ENCODE measurements at places on chromosomes 13 and 19.
A peak's percentile ranks its signal among the peaks of the same experiment; 100 is the strongest.

DNA sequence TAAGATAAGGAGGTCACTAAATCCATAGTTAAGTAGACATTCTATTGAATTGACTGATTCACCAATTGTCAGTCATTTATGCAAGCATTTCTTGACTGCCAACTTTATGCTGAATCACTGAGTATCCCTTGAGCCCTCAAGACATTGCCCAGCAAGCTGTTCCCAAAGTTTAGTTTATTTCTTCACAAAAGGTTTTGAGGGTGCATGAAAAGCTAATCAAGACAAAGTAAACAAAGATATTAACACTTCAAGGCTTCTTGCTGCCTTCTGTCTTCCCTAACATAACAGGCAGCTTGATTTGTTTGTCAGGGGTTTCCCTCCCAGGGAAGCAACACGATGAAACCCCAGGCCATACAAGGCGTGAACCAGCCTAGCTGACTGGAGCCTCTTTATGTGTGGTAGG, 374.4 kb downstream of the SPRY2 start:
- DNase-seq, result no peak

DNA sequence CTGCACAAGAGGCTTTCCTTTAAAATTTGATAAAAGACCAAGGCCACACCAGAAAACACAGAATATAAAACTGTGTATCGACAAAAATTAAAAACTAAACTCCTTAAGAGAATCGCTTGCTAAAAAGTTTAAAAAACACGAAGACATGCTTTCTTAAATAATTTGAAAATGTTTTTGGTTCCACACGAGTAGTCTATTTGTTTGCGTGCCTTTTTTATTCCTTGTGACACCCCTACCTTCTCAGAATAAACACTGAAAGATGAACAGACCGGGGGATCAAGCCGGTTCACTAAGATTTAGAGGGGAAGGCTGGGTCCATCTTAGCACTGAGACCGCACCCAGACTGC, 256.4 kb upstream of the STARD13 start:
- DNase-seq, result no peak

DNA sequence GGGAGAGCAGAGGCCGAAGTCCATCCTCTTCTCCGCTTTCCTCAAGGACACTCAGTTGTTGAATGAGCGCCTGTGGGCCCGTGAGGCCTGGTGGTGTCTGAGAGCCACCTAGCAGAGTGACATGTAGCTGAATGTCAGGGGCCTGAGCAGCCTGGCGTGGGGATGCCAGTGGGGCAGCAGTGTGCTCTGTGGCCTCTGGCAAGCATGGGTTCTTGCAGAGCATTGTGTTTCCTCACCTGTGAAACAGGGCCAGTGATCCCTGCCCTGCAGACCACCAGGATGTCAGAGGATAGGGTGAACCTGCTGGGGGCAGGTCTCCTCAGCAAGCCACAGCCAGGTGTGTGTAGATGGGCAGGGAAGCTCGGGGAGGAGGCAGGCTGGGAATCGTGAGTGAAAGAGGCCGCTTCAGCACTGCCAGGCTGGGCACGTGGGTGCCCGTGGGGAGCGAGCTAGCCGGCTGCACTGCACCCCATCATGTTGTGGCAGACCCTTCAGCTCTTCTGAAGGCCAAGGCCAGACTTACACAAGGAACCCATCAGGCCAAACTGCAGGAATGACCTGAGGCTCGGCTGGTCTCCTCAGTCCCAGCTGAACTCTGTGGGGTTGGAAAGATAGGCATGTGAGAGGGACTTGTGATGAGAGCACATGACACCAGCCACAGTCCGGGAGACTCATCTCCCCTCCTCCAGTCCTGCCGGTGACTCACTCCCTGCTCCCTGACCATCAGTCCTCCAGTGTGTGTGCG, 5.0 kb downstream of the PPP1R37 start:
- DNase-seq, result no peak

- DNase-seq, result no peak
These were observed 5.2 kb downstream of the LCP1 start for GRCh38 chr13:46176756-46177155.

DNA sequence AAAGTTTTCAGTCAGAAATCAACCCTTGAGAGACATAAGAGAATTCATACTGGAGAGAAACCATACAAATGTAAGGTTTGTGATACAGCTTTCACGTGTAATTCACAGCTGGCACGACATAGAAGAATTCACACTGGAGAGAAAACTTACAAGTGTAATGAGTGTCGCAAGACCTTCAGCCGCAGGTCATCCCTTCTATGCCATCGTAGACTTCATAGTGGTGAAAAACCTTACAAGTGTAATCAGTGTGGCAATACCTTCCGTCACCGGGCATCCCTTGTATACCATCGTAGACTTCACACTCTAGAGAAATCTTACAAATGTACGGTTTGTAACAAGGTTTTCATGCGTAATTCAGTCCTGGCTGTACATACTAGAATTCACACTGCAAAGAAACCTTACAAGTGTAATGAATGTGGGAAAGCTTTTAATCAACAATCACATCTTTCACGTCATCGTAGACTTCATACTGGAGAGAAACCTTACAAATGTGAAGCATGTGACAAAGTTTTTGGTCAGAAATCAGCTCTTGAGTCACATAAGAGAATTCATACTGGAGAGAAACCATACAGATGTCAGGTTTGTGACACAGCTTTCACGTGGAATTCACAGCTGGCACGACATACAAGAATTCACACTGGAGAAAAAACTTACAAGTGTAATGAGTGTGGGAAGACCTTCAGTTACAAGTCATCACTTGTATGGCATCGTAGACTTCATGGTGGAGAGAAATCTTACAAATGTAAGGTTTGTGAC, 15.7 kb upstream of the ZNF701 start:
- DNase-seq, result no peak

GRCh38 chr13:97135883-97136282, 86.2 kb upstream of the MBNL2 start:
- DNase-seq, result no peak

GRCh38 chr19:5977222-5977784, 637 bp downstream of the RANBP3 start:
- DNase-seq, result no peak

DNA sequence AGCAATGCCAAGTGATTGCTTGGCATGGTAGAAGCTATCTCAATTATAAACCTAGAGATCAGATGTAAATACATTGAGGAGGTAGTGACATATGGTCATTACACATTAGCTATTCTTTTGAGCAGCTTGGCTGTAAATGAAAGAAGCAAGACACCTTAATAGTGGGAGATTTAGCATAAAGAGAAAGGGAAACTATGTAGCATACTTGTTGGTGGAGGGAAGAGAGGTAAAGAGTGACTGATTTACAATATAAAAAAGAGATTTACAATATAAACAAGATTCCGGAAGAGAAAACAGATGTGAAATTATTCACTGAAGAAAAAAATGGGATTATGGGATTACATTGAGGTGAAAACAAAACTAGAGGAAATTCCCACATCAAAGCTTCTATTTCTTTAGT, 2009.6 kb downstream of the OLFM4 start:
- DNase-seq, result no peak

GRCh38 chr13:39918620-39919236, 263.3 kb downstream of the COG6 start:
- no peak for DNase-seq

DNA sequence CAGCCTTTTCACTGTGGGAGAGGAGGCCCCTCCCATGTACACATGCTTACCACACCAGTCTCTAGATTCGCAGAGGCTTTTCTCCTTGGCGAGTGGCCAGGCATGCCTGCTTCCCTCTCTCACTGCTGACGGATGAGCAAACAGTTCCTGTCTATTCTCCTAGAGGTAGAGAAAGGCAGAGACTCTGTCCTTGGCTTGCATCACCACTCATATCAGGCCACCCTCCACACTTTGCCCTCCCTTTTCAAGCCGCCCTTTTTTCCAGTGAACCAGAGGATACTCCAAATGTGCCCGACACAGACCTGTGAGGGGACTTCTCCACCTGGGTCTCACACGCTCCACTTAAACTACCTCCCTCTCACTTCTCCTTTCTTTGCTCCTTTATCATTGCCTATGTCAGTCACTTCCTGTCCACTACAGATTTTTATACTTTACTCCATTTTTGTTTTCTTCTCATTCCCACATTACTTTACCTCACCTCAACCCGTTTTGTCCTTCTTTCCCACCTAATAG, 284.6 kb downstream of the DNAJC15 start:
- DNase-seq, result peak; percentile 0

- DNase-seq, result no peak
These were observed 323.0 kb downstream of the EFNB2 start for GRCh38 chr13:106212386-106213010.

DNA sequence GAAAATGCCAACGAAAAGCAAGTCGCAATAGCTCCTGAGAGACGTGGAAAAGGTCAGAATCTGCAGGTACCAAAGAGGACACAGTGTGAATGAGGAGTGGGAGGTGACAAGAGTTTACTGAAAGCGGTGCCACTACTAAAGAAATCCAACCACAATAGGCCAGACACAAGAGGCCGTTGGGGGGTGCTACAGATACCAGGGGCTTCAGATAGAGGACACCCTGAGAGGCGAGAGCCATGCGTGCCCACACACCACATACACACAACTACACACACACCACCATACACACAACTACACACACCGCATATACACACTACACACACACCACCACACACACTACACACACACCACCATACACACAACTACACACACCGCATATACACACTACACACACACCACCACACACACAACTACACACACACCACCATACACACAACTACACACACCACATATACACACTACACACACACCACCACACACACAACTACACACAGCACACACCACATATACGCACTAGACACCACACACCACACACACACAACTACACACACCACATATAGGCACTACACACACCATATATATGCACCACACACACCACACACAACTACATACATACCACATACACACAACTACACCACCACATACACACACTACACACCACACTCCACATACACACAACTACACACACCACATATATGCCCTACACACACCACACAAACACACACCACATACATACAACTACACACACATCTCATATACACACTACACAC, 28.5 kb downstream of the CRYL1 start:
- no peak for DNase-seq

DNA sequence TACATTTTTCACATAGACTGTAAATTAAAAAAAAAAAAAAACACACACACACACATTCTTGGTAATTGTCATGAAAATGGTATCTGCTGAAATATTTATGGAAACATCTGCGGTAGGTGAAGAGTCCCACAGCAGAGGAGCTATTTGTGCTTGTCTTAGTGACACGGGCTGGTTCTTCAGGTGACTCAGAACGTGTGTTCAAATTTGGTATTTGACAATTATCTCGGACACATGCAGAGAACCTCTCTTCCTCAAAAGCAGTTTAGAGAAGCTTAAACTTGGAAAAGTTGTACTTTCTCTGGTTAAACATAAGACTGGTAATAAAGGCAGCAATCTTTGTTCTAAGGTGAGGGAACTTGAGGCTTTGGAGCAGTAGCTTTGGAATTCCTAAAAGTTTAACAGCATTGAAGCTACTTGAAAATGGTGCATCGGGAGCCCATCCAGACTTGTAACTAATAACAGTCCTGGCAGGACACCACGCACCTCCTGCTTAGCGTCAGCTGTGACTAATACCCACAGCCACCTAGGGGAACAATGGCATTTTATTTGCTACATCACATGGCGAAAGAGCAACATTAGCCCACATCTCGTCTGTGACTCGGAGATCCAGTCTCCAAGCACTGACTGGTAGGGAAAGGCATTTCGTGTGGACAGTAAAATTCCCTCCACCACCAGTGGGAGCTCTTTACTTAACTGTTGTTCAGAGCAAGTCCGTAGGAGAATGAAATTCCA, 1505.1 kb upstream of the SLC10A2 start:
- DNase-seq, result no peak

DNA sequence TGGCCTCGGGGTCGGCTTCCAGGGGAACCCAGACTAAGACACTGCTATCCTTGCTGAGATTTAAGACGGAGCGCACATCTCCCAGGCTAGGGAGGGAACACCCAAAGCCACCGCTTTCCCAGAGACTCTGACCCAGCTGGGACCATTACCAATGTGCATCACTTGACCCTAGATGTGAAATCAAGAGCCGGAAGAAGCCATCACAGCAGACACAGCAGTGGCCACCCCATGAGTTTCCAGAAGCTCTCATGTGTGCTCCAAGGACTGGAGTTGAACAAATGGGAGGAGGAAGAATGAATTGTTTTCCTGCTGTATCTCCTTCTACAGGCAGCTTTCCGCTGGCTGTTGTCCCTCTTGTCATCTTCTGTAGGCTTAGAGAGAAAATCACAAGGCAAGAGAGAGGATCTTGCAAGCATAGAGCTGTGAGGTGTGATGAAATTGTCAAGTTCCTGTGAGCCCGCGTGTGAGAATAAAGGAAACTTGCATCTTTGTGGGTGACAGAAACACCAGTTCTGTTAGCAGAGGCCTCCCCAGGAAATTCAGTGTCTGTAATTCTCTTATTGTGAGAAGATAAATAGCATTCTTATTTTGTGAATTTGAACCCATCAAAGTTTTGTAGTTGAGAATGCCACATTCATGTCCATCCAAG, 711.8 kb downstream of the UQCRFS1 start:
- no peak for DNase-seq

GRCh38 chr13:97212601-97213040, 9.5 kb upstream of the MBNL2 start:
- no peak for DNase-seq

DNA sequence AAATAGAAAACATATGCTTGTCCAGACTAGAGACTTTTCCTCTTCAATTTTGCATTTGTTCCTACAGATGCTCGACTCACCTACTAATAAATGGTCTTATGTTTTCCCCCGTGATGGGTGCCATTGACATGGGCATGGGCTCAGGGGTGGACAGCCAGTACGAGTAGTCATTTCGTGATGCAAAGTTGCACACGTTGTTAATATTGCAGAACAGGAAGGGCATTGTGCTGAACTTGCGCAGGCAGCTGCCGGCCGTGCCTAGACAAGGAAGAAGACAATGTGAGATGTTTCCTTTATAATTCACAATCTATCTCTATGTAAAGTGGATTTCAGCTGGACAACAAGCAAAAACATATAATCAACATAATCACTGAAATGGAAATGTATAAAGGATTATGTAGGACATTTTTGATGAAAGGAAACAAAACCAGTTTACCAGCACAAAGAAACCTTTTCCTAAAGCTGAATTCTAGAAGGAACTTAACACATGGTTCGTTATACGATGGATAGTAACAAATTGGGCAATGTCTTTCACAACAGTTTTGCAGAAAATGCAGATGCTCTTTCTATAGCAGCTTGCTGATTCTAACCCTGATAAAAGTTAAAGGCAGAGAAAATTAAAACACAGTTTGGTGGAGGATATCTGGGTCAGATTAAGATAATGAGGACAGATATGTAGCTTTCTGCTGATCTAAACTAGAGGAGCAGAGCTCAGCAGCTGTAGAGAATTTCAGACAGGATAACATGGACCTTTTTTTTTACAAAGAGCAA, 145.7 kb downstream of the COL4A1 start:
- DNase-seq, result no peak

GRCh38 chr13:73599232-73600128, 534.7 kb downstream of the KLF12 start:
- no peak for DNase-seq

Data from NCI-H2029 treated with DMSO at 0.1 percent for 48 hours (cell line).